ENCODE measurements at places on chromosomes 3 and 15. TPM values are rescaled to one million over a fixed set of nuclear protein-coding genes. Genes with fewer than 3 reads are reported as not detected.

Gene SHC4
- total RNA-seq, result 0.92 TPM

Gene MESP2
- total RNA-seq, result 0.52 TPM

Gene CCR2
- not detected for total RNA-seq

Gene ISL2
- total RNA-seq, result 2.9 TPM

Gene TGM4
- 0.23 TPM for total RNA-seq

Gene RTP1
- not detected for total RNA-seq

Gene MAP3K13
- 11.7 TPM for total RNA-seq
